ENCODE measurements at places on chromosomes 12 and 14.

DNA sequence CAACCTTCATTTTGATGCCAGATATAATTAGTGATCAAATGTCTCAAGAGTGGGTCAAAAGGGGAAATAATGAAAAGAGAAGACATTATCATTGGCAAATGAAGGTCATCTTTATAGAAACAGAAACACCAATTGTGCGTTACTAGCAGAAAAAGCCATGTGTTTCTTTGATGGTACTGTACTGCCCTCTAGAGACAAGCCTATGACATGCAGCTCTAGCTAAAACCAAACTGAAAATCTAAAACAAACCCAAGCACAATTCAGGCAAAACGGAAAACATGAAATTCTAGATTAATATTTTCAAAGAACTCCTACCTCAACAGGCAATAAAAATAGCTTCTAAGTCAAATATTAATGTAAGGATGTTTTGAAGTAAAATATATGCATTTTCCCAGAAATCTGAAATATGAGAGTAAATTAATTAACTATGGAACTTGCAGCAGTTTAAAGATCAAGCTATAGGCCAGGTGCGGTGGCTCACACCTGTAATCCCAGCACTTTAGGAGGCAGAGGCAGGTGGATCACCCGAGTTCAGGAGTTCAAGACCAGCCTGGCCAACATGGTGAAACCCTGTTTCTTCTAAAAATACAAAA is 115.4 kb downstream of the KLHL28 start:
- peaks cover 28% of the 10 kb centered on the region for H3K27me3 ChIP-seq
- no peaks in the 10 kb centered on the region for H3K36me3 ChIP-seq
- no peak for ATAC-seq
- peaks cover 6% of the 10 kb centered on the region for H3K4me1 ChIP-seq
- no peak overlapping the region for H3K27ac ChIP-seq

GRCh38 chr12:124172636-124173035 is 122.3 kb upstream of the RFLNA start:
- no peak overlapping the region for H3K4me3 ChIP-seq
- no peak overlapping the region for H3K27ac ChIP-seq
- no peaks in the 10 kb centered on the region for H3K4me1 ChIP-seq
- peaks cover 53% of the 10 kb centered on the region for H3K27me3 ChIP-seq
- no peaks in the 10 kb centered on the region for H3K36me3 ChIP-seq

DNA sequence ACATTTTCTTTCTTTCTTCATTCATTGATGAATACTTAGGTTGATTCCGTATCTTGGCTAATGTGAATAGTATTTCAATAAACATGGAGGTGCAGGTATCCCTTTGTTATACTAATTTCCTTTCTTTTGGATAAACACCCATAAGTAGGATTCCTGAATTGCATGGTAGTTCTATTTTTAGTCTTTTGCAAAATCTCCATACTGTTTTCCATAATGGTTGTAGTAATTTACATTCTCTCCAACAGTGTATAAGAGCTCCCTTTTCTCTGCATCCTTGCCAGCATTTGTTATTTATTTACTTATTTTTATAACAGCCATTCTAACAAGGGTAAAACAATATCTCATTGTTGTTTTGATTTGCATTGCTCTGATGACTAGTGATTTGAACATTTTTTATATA is 36.6 kb downstream of the PIK3C2G start:
- H3K4me1 ChIP-seq = no peaks in the 10 kb centered on the region

DNA sequence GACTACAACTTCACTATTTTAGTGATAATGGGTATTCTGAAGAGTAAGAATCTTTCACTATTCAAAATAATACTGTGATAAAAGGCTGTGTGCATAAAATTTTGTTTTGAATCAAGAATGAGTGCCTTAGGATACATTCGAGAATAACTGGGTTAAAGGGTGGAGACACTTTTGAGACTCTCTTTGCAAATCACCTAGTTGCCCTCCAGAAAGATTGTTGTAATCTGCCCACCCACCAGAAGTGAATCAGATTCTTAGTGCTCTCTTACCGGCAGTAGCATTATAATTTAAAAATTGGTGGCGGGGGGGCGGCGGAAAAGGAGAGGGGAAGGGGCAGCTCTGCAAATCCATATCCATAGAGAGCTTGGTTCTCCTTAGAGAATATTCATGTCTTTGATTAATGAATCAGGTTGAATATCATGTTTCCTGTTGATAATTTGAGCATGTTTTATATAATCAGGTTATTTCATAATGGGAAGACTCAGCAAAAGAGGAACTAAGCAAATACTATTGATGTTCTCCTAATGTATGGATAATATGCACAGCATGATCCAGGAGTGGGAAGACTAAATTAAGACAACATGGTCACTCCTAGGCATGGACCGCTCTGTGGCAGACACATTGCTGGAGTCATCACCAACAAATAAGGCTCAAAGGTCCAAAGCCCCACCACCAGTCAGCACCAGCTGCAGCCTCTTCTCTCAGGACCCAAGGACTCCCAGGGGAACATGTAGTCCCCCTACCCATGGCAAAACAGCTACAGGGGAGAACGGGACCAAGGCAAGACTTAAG is 62.7 kb upstream of the CHGA start:
- peaks cover 25% of the 10 kb centered on the region for H3K27me3 ChIP-seq
- H3K36me3 ChIP-seq = peaks cover 3% of the 10 kb centered on the region
- H3K27ac ChIP-seq = no peak overlapping the region
- ATAC-seq = no peak
- H3K4me3 ChIP-seq = no peak overlapping the region
- no peaks in the 10 kb centered on the region for H3K4me1 ChIP-seq

DNA sequence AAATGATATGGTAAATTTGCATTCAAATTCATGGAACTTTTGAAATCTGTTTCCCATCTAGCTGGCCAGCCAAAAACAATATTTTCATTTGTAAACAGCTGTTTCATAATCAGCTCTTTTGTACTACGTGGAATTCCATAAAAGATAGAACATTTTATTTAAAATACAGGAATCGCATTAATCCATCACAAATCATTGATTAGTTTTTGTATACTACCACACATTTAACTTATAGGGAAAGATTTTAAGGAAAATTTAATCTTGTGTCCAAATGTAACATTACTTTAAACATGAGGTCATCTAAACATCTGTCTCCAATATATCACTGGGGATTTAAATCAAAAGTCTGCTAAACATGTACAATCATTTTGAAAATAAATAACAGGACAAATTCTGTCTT is 33.5 kb downstream of the SLC25A21 start:
- H3K4me3 ChIP-seq = no peak overlapping the region
- no peaks in the 10 kb centered on the region for H3K36me3 ChIP-seq
- H3K27ac ChIP-seq = no peak overlapping the region
- ATAC-seq = no peak
- no peaks in the 10 kb centered on the region for H3K27me3 ChIP-seq
- no peaks in the 10 kb centered on the region for H3K4me1 ChIP-seq

DNA sequence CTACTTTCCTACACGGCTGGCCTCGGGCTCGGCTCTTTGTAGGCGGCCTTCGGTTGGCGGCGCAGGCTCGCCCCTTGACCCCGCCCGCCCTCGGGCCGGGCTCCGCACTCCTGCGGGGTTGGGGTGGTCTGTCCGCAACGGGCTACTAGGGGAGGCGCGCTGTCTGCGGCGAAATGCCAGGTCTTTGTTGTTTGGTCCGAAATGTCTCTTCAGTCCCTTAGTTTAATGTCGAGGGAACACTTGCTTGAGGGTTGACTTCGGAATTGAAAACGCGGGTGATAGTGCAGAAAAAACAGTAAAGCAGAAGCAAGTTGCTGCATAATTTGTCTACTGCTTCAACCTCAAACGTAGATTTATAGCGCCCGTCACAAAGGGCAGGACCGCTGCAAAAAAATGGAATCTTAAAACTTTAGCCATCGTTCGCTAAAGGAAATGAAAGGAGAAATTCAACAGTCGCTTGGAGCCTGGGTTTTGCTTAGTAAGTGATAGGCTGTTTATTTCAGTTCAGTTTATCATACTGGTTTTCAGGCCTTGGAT is 390 bp downstream of the JKAMP start:
- peaks cover 17% of the 10 kb centered on the region for H3K36me3 ChIP-seq
- peak; percentile 73 for ATAC-seq
- H3K4me1 ChIP-seq = peaks cover 65% of the 10 kb centered on the region
- peak overlapping the region; percentile 87 for H3K27ac ChIP-seq
- H3K4me3 ChIP-seq = peak overlapping the region; percentile 80
- H3K27me3 ChIP-seq = no peaks in the 10 kb centered on the region

DNA sequence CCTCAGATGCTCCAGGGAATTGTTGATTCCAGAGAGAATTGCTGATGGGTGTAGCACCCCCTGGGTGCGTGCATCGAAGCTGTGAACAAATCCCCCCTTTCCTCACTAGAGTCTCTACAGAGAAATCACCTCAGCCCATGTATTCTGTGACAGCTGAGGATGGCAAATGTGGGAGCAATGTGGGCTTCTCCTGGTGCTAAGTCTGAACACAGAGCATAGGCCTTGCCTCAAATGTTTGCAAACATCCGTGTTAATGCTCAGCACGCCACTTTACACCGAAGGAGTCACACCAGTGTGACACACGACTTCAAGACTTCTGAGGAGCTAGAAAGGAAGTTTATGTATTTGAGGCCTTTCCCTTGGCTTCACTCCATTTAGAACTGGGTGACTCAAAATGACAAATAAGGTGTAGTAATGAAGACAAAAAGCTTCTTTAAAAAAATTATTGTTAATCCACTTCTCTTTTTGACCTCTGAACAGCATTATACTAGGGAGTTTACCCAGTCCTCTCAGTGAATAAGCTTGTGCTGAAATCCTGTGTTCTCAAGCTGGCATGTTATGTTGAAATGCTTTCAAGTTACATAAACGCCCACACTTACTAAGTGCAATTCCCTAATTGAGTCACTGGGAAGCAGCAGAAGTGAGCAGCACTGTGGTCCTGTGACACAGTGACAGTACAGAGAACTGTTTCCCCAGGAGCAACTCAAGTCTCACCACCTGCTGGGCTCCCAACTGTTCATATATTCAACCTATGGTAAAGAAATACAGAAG is 92.9 kb downstream of the FAR2 start:
- no peaks in the 10 kb centered on the region for H3K4me1 ChIP-seq
- no peak overlapping the region for H3K4me3 ChIP-seq
- H3K27ac ChIP-seq = no peak overlapping the region
- ATAC-seq = peak; percentile 66
- H3K27me3 ChIP-seq = peaks cover 22% of the 10 kb centered on the region
- H3K36me3 ChIP-seq = no peaks in the 10 kb centered on the region

GRCh38 chr12:51531978-51532497 is 59.0 kb upstream of the SCN8A start:
- ATAC-seq = peak; percentile 86
- no peaks in the 10 kb centered on the region for H3K36me3 ChIP-seq
- no peak overlapping the region for H3K27ac ChIP-seq

- no peak overlapping the region for H3K27ac ChIP-seq
- peaks cover 25% of the 10 kb centered on the region for H3K36me3 ChIP-seq
- no peak for ATAC-seq
- H3K4me3 ChIP-seq = no peak overlapping the region
These were observed 57.1 kb downstream of the ZDHHC17 start for GRCh38 chr12:76820888-76821482.

- H3K27ac ChIP-seq = no peak overlapping the region
- H3K4me1 ChIP-seq = no peaks in the 10 kb centered on the region
- H3K4me3 ChIP-seq = no peak overlapping the region
These were observed 93.4 kb downstream of the APAF1 start for GRCh38 chr12:98738539-98738938.

- H3K4me1 ChIP-seq = no peaks in the 10 kb centered on the region
- no peaks in the 10 kb centered on the region for H3K27me3 ChIP-seq
- no peaks in the 10 kb centered on the region for H3K36me3 ChIP-seq
- H3K4me3 ChIP-seq = no peak overlapping the region
- no peak overlapping the region for H3K27ac ChIP-seq
These were observed 352.0 kb downstream of the BTG1 start for GRCh38 chr12:91793676-91794075.

- H3K36me3 ChIP-seq = no peaks in the 10 kb centered on the region
- no peak overlapping the region for H3K4me3 ChIP-seq
- peak overlapping the region; percentile 62 for H3K27ac ChIP-seq
- peak; percentile 40 for ATAC-seq
- H3K27me3 ChIP-seq = peaks cover 10% of the 10 kb centered on the region
These were observed 67.0 kb downstream of the PRKCH start for GRCh38 chr14:61388173-61388975.

GRCh38 chr12:52081263-52081733 is 1.8 kb downstream of the SMIM41 start:
- H3K27ac ChIP-seq = peak overlapping the region; percentile 70
- peak; percentile 84 for ATAC-seq
- peaks cover 45% of the 10 kb centered on the region for H3K4me1 ChIP-seq
- H3K27me3 ChIP-seq = no peaks in the 10 kb centered on the region

DNA sequence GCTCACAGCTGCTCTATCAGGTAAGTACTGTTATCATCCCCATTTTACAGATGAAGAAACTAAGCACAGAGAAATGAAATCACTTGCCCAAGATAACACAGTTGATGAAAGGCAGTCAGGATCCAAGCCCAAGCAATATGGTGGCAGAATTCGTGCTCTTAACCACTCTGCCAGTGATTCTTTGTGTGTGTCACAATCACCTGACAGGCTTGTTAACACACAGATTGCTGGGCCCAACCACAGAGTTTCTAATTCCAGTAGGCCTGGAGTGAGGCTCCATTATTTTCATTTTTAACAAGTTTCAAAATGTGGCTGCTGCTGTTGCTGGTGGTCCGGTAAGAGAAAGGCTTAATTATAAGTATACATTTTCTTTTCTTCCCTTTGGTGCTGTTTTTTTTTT is 134.2 kb downstream of the TGFB3 start:
- H3K4me3 ChIP-seq = no peak overlapping the region
- peaks cover 11% of the 10 kb centered on the region for H3K36me3 ChIP-seq
- no peaks in the 10 kb centered on the region for H3K27me3 ChIP-seq
- no peaks in the 10 kb centered on the region for H3K4me1 ChIP-seq

DNA sequence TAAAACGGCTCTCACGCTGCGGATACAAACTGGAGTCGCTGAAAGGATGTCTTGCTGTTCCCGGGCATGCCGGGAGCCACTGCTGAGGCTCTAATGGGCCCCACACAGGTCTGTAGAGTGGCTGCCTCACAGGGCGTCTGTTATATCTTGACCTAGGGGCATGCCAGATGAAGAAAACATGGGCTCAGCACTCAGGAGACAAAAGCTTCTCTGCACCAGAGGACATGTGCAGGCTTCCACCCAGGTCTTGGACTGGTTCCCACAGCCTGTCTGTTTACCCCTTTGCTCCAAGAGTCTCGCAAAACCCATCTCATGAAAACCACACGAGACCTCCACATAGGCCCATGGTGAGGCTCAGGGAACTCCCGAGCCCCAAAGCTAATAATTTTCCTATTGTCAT is 134.2 kb downstream of the RPS29 start:
- H3K36me3 ChIP-seq = peaks cover 7% of the 10 kb centered on the region
- H3K4me1 ChIP-seq = no peaks in the 10 kb centered on the region
- H3K27ac ChIP-seq = no peak overlapping the region
- H3K27me3 ChIP-seq = peaks cover 35% of the 10 kb centered on the region

- no peaks in the 10 kb centered on the region for H3K4me1 ChIP-seq
- no peaks in the 10 kb centered on the region for H3K36me3 ChIP-seq
- ATAC-seq = no peak
- no peaks in the 10 kb centered on the region for H3K27me3 ChIP-seq
- no peak overlapping the region for H3K27ac ChIP-seq
These were observed 203.5 kb upstream of the GZMB start for GRCh38 chr14:24837280-24838046.

- H3K36me3 ChIP-seq = no peaks in the 10 kb centered on the region
- no peak for ATAC-seq
- H3K27me3 ChIP-seq = no peaks in the 10 kb centered on the region
- H3K4me3 ChIP-seq = no peak overlapping the region
- H3K4me1 ChIP-seq = no peaks in the 10 kb centered on the region
These were observed 2.3 kb downstream of the RDH12 start for GRCh38 chr14:67703997-67704396.

Measured in stimulated activated memory B cell treated with anti-CD40 and anti-IgM and Interleukin-4, amounts not matched to agents 10 μg/mL and 1 μg/mL and 100 μg/mL, for 72 hours (primary cell).